T-helper 22 cell (primary cell): ENCODE measurements at places on chromosomes 12 and 14.

DNA sequence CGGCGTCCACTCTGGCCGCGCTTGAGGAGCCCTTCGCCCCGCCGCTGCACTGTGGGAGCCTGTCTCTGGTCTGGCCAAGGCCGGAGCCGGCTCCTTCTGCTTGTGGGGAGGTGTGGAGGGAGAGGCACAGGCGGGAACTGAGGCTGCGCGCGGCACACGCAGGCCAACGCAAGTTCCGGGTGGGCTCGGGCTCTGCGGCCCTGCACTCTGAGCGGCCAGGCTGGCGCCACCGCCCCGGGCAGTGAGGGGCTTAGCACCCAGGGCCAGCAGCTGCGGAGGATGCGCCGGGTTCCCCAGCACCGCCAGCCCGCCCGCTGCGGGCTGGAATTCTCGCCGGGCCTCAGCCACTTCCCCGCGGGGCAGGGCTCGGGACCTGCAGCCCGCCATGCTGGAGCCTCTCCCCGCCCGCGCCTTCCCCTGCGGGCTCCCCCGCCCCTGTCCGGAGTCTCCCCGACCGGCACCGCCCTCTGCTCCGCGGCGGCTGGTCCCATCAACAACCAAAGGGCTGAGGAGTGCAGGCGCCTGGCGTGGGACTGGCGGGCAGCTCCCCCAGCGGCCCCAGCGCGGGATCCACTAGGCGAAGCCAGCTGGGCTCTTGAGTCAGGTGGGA, 921.2 kb upstream of the FOXG1 start:
- DNase-seq, result no peak

DNA sequence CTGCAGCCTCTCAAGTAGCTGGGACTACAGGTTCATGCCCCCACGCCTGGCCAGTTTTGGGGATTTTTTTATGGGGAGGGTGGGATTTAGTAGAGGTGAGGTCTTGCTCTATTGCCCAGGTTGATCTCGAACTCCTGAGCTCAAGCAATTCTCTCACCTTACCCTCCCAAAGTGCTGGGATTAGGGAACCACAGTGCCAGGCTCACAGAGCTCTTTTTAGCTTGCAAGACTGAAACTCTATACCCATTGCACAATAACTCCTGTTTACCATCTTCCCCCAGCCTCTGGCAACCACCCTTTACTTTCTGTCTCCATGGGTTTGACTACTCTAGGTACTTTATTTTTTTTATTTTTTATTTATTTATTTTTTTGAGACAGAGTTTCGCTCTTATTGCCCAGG, 25.7 kb upstream of the CDK17 start:
- no peak for DNase-seq

- no peak for DNase-seq
Measured at GRCh38 chr14:59245809-59246295, 57.4 kb downstream of the DAAM1 start.

DNA sequence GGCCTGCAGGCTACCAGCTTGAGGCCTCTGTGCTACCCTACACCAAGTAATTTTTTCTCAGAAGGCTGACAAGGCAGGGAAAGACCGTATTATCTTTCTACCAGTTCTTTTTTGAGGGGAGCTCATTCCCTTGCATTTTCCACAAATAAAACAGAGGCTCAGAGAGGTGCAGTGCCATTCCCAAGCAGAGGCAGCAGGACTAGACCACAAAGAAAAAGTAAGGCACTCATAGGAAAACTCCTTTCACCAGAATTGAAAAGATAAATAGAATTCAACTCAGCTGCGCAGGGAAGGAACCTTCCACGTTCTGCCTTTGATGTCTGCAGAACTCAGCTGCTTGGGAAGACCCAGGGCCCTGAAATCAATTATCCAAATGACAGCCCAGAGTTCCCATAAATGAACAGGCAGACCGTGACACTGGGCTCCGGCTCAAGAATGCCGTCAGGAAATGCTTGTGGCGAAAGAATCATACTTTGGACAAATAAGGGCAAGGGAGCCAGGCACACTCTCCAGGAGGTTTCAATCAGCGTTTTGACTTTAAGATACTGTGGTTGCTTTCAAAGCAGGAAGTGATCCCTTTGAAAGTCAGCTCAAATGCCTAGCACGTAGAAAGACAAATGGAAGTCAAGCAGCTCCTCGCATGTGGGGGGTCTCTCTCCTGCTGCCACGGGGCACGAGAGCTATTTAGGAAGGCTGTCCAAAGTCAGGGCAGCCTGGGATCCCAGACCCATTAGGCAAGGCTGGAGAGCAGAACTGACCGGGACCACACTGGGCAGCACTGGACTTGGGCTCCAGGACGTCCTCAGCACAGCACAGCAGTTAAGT, 14.0 kb downstream of the KCTD10 start:
- DNase-seq, result no peak

DNA sequence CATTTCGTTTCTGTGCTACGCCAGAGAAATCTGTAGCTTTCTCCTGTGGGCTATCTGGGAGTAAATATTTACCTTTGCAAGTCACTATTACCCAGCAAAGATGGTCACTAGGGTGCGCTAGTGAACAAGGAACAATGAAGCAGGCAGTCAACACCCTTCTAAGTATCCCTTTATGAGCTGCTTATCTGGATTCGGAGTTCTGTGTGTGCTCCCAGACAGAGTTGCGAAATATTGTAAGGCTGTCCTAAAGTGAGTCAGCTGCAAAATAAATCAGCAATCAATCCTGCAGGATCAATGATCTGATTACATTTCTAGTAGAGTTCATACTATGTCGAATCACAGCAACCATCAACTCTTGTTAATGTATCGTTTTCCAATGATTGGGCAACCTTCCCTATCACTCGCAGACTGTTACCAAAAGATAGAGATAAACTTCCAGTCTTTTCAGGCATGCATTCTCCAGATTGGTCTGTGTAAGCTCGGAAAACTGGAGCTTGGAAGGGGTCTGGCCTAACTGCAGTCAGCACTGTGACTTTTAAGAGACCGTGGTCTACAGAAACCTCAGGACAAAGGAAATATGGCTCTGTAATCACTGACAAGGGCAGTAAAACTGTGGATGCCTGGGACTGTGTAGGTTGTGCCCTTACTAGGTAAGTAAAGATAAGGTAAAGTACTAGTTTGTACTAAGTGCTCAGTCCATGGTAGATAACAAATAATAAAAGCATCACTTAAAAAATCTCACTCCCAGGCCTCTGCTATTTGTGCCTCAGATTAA, 133.5 kb downstream of the KCNK10 start:
- DNase-seq, result no peak

- DNase-seq, result no peak
Measured at GRCh38 chr12:49244176-49244575, 20.7 kb upstream of the TUBA1C start.

DNA sequence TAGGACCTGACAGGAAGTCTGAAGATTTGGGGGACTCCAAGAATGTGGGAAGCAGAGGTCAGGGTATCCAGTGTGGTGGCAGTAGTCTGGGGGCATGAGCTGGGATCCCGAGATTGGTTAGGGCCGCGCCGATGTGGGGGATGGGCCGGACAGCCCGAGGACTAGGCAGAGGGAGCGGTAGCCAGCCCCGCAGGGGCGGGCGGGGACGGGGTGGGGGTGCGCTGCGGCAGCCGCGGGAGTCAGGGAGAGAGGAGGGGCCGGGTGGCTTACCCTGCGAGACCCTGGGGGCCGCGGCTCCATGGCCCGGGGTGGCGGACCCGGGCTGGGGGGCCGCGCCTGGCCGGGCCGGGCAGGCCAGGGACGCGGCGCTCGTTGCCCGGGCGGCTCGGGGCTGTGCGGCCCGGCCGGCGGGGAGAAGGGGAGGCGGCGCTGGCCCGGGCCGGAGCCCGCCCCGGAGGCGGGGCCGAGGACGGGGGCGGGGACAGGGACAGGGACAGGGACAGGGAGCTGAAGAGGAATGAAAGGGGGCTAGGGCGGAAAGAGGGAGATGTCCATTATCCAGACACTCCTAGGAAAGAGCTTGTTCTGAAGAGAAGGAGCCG, 5.6 kb downstream of the ZNF385A start:
- DNase-seq, result no peak

GRCh38 chr14:23361763-23362162, 3.2 kb downstream of the EFS start:
- no peak for DNase-seq
